ENCODE measurements at places on chromosomes 12 and 14. TPM values are rescaled to one million over a fixed set of nuclear protein-coding genes. Genes with fewer than 3 reads are reported as not detected.

KCNC2 gene
- not detected for total RNA-seq

TOMM20L gene
- not detected for total RNA-seq

CYP27B1 gene
- total RNA-seq = 1.8 TPM

DNA sequence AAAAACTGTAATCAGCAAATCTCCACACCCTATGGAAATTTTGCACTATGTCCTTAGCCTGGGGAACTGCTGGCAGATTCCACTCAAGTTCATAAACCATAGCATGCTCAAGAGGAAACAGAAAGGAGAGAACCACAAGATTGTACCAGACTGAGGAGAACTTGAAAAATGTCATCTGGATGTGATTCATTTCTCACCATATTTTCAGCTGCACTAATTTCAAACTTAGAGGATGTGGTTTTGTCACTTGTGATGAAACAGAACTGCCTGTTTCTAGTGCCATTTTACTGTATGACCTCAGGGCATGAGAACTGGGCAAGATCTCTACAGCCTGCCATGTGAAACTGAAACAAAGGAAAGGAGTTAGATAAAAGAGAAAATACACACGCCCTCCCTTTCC, 1493.1 kb upstream of the FLRT2 start:
- DNase-seq = peak; percentile 6
